ENCODE measurements at places on chromosomes 12 and 14. TPM values are rescaled to one million over a fixed set of nuclear protein-coding genes. Genes with fewer than 3 reads are reported as not detected.

Gene JAG2
- 0.47 TPM for total RNA-seq

Gene MAPK1IP1L
- 75.4 TPM for total RNA-seq

Gene ESRRB
- not detected for total RNA-seq

Gene C1S
- total RNA-seq = 3.3 TPM

Gene ETFBKMT
- total RNA-seq = 0.94 TPM

Gene SIX4
- not detected for total RNA-seq

Gene RNU6-7
- total RNA-seq = not detected

DNA sequence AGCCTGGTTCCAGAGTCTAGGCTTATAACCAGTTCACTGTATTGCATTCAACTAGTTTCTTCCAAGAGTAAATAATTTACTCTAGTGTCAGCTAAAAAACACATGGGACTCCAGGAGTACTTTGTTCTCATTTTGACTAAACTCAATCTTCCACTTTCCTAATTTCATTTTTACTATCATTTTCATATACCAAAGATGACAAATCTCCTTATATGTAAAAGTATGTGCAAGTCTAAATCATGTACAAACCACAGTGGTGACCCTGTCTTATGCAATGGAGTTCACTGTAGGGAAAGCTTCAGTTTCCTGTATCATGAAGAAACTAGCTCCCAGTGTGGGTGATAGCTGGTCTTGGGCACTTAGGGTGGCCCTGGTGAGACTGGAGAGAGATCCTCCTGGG lies 151.6 kb downstream of the HELB start:
- DNase-seq = no peak

GRCh38 chr12:91099836-91100235 lies 11.5 kb downstream of the LUM start:
- no peak for DNase-seq

GRCh38 chr14:22607291-22607690 lies 9.2 kb downstream of the ABHD4 start:
- DNase-seq = no peak

GRCh38 chr12:123986374-123986965 lies 13.5 kb downstream of the ZNF664 start:
- no peak for DNase-seq

GRCh38 chr12:15772405-15773018 lies 16.7 kb downstream of the EPS8 start:
- DNase-seq = peak; percentile 17

DNA sequence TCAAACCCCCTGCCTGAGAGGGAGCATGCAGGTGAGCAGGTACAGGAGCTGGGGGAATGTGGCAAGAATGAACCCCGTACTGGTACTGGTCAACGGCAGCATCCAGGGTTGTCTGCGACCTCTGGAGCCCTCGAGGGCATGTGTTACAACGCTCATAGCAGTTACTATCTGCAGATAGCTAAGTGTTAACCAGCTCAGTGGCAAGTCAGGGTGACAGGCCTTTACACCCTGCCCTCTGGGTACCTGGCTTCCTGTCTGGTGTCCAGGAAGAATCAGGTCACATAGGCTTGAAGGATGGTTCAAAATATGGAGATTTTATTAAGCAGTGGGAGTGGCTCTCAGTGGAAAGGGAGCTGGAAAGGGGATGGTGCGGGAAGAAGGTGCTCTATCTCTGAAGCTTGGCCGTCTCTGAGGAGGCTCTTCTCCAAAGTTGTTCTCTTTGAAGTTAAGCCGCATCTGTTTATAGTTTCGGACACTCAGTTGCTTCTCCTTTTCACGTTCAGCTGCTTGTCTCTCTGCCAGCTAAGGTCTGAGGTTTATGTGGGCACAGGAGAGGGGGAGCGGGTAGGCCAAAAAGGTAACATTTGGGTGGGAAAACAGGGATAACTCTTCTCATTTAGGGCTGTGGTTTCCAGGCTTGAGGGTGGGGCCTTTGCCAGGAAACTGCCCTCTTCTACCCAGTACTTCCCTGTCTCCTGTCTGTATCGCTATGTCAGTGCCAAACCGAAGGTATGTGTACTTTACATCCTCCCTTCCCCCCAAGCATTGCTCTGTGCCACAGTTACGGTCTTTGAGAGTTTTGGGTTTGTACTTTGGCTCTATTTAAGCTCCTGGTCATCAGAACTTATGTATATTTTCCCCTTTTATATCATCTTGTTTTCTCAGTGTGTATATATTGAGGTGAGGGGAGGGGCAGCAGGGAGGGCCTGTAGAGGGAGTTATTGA lies 305.8 kb downstream of the RGS6 start:
- DNase-seq = no peak

- no peak for DNase-seq
Measured at GRCh38 chr12:110311903-110312302, 30.9 kb downstream of the ATP2A2 start.

- no peak for DNase-seq
Measured at GRCh38 chr12:33472299-33472698, 32.7 kb upstream of the SYT10 start.

DNA sequence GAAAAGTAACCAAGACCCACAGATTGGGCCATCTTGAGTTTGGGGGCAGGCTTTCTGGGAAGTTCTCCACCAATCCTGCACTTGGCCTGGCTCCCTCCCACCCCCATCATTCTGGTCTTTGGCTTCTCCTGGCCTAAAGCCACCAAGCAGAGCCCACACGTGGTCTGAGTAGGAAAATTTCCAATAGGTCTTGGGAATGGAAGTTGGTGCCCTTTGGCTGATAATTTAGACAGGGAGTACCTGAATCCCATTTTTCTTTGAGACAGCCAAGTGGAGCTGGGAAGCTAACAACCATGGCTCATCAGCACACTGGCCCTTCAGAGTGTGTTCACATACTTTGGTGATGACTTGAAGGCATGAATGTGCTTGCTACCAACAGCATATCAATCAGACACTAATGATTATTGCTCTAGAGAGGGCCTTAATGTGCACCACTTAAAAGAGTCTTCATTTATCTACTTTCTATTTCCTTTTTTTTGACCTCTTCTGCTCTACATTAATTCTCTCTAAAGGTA lies 156.0 kb downstream of the EGLN3 start:
- DNase-seq = no peak

DNA sequence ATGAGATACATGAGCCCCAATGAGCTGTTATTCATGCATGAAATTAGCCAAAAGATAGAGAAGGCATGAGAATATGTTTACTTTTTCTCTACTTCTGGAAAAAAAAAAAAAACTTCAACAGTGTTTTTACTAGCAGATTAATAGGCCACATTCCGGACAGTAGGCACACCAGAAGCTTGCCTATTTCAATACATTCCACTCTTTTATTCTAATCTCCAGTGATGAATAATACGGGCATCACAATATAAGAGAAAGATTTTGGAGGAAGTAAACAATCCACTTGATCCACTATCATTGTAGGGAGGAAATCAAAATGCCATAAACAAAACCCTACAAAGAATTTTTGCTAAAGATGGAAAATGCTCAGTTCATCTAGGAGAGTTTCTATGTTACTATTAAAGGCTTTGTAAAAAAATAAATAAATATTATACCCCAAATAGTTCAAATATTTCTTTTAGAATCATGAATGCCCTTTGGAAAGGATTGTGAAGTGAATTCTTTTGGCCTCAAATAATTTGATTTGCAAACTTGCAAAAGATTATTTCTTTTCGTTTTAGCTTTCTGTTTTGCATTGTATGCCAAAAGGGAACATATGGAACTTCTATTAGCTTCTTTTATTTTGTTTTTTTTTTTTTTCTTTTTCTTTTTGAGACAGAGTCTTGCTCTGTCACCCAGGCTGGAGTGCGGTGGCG lies 232.6 kb downstream of the EPS8 start:
- DNase-seq = no peak

- no peak for DNase-seq
Measured at GRCh38 chr14:38989922-38990546, 113.0 kb downstream of the SEC23A start.

DNA sequence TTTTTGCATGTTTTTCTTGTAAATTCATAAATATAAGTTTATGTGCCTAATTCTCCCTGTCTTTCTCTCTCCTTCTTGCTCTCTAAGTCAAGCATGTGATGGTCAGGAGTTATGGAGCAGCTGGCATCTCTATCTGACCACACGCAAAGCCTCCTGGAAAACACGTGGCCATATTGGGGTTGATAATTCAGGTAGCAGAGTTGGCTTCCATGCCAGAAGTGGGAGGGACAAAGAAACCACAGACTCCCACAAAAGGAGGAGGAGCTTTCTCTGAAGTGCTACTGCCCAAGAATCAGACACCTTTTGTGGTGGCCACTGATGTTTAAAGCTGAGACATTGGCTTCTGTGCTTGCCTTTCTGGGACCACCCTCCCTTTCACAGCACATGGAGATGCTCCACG lies 517.6 kb upstream of the TMEM132C start:
- DNase-seq = no peak

DNA sequence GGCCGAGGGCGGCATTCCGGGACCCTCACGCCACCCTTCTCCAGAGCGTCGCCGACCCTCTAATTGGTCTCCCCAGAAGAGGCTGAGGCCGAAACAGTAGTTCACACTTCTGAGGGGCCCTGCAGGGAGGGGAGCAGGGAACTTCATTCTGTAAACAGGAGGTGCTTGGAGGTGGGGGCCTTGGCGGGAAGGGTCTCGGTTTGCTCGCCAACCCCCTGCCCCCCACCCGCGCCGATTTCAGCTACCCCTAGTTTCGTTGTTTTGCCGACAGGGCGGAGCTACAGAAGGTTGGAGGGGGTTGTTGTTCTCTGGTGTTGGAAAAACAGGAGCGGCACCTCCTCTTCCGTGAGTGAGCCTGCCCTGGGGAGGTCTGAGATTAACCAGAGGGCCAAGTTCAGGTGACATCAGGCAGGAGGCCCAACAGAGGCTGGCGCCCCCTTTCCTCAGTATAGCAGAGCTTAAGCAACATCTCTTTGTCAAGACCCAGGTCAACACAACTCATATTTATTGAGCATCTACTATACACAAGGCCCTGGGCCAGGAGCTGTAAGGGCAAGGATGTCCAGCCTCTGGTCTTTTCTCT lies 682 bp downstream of the ERBB3 start:
- no peak for DNase-seq

GRCh38 chr12:14384783-14385638 lies 19.5 kb downstream of the ATF7IP start:
- peak; percentile 79 for DNase-seq
